ENCODE measurements at places on chromosomes 2 and 18. TPM values are rescaled to one million over a fixed set of nuclear protein-coding genes. Genes with fewer than 3 reads are reported as not detected.
A peak's percentile ranks its signal among the peaks of the same experiment; 100 is the strongest.

GRCh38 chr2:119522671-119523070 lies 1.6 kb downstream of the SCTR start:
- no peak for DNase-seq

DNA sequence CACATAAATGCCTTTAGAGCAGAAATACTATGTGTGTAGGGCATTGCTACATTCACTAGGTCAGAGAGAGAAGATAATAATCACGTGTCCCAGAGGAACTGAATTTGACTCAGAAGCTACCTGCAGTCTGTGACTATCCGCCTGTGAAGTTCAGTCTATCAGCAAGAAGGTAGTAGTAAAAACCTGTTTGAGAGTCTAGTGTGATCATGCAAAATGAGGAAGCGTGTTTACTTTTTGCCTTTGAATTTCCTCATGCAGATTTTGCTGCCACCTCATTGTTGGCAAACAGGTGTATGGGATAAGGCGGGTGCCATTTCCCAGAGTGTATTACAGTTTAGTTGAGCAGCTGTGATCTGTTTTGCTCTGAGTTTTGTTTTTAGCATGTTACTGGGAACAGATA lies 403.9 kb upstream of the FANCL start:
- no peak for DNase-seq

- DNase-seq = no peak
These were observed 11.2 kb upstream of the TEX51 start for GRCh38 chr2:126887506-126887905.

DNA sequence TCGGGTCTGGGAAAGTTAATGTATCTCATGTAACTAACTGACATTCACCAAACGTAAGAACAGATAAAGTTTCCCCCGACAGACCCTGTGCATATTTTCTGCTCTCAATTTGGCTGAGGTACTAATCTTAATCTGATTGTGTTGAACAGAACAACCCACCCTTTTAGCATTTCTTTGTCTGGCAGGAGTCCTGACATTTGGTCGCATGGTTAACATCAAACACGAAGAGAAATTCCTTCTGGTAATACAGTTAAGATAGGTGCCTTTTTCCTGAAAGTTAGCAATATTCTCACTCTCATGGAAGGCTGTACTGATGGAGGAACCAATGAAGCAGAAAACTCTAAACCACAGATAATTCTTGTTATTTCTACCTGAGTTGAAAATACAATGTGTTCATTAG lies 520.8 kb downstream of the PARD3B start:
- no peak for DNase-seq

DNA sequence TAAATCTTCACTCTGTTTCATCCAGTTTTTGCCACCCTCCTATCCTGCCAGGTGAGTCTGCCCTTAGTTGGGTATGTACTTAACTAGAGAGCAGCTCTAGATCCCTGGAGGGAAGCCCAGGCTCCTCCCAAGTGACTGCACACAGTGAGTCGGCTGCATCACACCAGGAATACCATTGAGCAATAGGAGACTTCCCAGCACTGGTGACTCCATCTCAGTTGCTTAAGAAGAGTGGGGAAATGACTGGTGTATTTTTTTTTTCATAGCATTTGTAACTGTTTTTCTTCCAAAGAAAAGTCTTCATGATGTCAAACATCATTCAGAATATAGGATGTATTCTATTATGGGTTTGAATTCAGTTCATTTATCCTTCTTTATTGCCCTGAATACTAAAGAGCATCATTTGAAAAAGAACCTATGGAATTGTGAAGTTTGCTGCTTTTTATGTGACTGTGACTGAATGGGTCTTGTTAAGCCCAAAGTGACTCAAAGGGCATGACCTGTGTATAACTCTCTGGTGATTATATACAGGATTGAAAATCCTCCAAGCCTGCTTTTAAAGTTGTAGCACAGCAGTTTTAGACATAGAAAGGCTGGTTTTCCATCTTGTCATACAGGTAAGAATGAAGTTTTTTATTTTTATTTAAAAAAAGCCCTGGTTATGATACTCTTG lies 84.3 kb downstream of the MAP3K20 start:
- DNase-seq = no peak

DNA sequence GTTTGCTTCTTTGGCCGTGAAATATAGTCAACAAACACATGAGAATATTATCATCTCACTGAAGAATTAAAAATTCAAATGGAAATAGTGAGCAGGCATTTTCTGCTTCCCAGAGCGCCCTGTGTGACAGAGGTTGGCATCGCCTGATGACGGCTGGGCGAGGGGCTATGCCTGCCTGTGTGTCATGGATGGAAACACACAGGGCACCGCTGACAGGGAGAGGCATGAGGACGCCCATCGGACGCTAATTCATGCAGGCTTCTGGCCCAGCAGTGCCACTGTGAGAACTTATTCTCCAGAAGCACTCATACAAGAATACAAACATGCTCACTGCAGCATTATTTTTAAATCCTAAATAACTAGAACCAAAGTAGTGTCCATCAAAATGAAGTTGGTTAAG lies 61.4 kb upstream of the OTOS start:
- no peak for DNase-seq

DNA sequence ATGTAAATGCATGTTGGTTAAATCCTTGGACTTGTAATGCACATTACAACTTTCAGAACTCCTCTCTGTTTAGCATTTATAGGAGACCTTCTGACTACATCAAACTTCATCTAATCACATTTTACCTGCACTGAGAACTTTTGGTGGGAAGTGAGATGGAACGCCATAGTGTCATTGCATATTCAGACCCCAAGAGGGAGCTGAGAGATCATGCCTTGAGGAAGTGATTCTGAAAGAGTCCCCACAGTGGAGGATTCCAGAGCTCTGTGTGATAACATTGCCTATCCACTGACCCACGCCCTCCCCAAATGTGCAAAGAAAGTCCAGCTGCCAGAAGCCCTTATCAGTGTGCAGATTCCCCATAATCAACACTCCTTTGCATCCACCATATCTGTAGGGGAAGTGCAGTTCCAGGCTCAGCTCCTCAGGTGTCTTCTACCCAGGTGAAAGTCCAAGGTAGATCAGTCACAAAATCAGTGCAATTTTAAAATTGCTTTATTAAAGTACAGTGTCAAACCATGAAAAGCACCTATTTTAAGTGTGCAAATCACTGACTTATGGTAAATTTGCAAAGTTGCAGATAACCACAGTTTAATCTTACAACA lies 212.4 kb downstream of the RPIA start:
- DNase-seq = no peak

- no peak for DNase-seq
These were observed 147.7 kb upstream of the PXDN start for GRCh38 chr2:1891971-1892486.

DNA sequence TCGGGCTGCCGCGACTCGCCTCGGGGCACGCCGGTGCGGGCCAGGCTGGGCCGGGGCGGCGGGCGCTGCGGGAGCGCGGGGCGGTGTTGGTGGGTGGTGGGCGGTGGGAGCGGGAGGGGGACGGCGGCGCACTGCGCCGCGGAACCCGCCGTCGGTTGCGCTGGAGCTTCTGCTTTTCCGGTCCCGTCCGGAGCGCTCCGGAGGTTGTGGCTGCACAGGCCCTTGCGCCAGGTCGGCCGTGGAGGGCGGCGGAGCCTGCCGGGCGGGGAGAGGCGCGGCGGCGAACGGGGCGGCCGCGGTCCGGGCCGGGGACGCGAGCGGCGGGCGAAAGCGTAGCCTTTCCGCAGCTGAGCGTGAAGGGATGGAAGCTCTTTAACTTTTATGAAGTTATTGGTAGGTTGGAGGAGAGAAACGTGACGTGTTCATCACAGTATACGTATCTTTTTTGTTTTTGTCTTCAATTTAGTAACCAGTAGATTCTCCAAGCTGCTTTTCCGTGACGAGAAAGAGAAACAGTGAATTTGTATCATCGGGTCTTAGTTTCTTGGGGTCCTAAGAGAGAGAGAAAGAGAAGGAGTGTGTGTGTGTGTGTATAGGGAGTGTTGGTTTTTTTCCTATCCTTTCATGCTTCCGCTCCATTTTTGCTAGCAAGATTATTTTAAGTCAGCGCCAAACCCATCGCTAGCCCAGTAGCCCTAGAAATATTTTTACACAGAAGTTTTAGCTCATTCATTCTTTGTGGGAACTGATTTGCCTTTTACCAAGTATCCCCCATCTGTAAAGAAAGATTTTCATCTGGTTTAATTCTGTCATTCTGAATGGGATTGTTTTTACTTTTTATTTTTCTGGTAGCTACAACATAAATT lies 535 bp downstream of the ATG4B start:
- no peak for DNase-seq

- DNase-seq = no peak
These were observed 116.6 kb downstream of the SRBD1 start for GRCh38 chr2:45494275-45494977.

GRCh38 chr18:9380621-9381395 lies 46.2 kb downstream of the TWSG1 start:
- no peak for DNase-seq

DNA sequence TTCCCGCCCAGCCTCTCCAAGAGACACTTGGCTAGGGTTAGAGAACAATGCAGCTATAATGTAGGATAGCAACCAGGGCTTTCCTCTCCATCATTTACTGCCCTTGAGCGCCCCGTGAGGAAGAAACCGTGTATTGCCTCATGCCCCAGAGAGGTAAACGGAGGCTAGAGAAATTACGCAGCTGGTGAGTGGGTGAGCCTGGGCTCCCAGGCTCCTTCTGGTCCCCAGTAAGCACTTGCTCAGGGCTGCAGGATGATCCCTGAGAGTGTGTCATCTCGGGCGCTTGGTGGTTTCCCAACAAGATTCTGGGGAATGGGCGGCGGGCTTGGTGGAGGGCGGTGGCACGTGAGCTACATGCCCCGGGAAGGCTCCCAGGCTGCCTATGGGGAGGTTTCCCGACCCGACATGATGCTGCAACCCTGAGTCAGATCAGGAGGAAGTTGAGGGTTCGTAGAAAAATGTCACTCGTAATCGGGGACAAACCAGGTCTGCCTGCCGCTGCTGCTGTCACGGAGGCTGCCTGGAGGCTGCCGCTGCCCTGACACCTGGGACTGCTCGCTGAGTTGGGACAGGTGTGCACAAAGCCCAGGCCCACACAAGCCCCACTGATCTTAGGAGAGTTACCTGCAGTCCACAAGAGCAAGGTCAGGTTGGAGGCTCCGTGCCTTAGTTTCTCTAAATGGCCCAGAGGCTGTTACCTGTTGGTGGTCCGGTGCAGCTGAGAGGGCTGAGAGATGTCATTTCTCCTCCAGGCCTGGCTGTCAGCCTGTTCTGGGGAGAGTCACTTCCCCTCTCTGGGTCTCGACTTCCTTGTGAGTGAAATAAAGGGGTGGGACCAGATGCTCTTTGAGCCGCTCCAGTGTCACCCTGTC lies at the start of gene GPR55:
GPR55 (minus strand) TSS at position 773 of the 872 bp plus-strand sequence. CDS start 14,280 bp downstream, outside the sequence.
- peak; percentile 26 for DNase-seq

DNA sequence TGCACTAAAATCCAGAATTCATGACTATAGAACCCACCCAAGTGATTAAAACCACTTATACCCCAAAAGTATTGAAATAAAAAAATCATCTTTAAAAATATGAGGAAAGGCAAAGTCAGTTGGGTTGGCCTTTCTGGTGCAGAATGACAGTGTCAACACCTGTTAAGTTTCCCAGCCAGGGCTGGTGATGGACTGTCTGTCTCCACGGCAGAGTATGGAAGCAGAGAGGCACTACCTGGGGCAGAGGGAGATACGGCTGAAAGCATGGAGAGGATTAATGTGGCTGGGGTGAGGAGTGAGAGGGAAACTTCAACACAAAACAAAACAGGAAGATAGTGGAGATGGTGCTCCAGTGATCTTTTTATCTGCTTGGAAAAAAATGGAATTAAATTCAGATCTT lies 215.8 kb downstream of the FAM210A start:
- DNase-seq = no peak

DNA sequence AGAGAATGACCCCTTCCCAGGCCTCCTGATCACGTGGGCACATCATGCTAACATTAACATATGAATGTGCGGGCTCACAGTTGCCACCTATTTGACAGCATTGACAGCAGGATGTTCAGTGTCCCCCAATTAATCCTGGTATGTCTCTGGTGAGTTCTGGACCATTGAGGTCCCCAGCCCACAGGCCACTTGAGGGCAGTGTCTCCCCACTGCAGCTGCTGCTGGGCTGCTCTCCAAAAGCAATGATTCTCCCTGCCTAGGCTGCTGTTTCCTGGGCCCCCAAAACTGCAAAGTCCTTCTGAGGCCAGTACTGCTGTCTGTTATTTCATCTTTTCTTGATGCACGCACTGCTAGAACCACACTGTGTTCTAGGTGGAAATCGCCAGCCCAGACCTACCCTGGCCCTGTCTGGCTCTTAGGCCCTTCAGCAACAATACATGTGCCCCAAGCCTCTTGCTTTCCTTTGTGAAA lies 52.7 kb upstream of the MAPK4 start:
- no peak for DNase-seq

DNA sequence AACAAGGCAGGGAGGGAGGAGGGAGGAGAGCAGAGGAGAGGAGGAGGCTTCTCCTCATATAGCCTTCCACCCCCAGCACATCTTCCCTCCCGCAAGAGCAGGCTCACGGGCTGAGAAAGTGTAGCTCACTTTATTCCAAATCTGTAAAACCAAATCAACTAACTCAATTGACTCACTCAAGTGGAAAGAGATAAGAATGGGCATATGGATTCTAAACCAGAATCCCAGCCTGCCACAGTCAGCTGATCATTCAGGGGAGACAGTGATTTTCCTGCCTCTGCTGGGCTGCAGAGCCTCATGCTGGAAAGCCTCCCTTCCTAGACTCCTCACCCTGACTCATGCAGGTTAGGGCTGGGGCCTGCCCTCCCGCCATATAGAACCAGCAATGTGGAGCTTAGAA lies 4.2 kb upstream of the TWSG1 start:
- no peak for DNase-seq

DNA sequence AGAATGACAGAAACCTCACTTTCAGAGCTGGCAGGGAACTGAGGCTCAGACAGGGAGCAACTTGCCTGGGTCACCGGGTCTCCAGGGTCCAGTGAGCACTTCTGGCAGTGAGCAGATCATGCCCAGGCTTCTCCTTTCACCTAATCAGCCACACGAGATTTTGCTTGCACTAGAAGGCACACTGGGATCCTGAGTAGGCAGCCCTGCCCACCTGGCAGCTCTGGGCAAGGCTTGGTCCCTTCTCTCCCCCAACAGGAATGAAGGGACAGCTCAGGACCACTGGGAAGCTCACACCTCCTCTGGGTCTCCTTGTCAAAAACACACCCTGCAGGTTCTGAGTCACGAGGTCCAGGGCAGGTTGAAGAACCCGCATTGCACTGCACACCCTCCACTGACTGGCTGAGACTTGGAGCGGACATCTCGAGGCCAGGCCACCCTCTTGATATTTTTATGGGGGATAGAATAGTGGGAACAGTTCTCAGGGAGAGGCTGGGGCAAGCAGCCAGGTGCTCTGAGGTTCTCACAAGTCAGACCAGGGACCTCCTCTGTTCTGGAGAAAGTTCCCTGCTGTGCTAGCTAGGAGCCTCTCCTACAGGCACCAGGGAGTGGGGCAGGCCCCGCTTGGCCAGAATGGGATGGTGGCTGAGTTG lies 5.7 kb downstream of the MAL start:
- DNase-seq = no peak

GRCh38 chr2:234885118-234885517 lies 66.7 kb upstream of the SH3BP4 start:
- no peak for DNase-seq

GRCh38 chr2:3377279-3377611 lies 373 bp downstream of the EIPR1 start:
- no peak for DNase-seq

DNAJC5G gene
- not detected for total RNA-seq

C2orf81 gene
- total RNA-seq = 1.6 TPM

ELOA2 gene
- not detected for total RNA-seq

SIX3 gene
- total RNA-seq = 0.25 TPM

All from activated T-helper 2 cell treated with anti-CD3 and anti-CD28 coated beads, Interferon-gamma antibody, Interleukin-2, Interleukin-4, amounts not matched to agents 10 μg/mL and 5 μg/mL and 100 μg/mL, durations not matched to agents 14 hours and 24 hours and 36 hours (primary cell).